Hematopoietic multipotent progenitor cell treated with erythropoietin and hydrocortisone succinate and interleukin-3 and kit ligand, for 4 days (in vitro differentiated cells): ENCODE measurements at places on chromosomes 7 and 10.

- no peak for DNase-seq
Observed at GRCh38 chr10:11074536-11075267, 57.0 kb downstream of the CELF2 start.

- DNase-seq: no peak
Observed at GRCh38 chr7:44238116-44238695, 37.4 kb downstream of the YKT6 start.

- DNase-seq: no peak
Observed at GRCh38 chr10:31147210-31147608, 115.5 kb upstream of the ZNF438 start.

DNA sequence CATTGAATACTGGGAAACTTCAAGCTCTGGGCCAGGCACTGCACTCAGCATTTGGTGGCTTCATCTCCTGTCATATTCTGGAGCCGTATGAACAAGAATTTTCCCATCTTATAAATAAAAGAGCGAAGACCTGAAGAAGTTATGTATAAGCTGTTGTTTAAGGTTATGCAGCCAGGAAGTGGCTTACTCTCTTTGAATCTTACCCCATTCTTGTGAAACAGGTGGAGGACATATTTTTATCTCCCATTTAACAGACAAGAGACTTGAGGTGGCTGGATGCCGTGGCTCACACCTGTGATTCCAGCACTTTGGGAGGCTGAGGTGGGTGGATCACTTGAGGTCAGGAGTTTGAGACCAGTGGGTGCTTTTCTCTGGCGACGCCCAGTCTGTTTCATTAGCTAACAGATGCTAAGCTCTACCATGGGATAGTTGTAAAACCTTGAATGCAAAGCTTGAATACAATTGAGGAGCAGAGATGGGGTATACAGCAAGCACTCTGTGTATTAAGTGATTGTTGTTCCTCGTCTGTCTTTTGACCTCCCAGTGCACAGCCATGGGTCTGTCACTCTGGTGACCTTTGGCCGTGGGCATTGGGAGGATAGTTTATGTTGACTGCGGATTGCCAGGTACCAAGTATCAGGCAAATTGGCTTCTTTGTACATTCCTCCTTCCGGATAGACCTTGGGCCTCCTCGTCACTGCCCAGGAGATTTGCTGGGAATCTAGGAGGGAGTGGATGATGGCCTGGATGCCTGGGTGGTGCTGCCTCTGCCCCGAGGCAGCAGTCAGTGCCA is 85.8 kb downstream of the GRK5 start:
- no peak for DNase-seq

- peak; percentile 70 for DNase-seq
Observed at GRCh38 chr7:49791088-49791741, 17.8 kb downstream of the VWC2 start.

- peak; percentile 74 for DNase-seq
Observed at GRCh38 chr10:58152673-58153263, 114.9 kb downstream of the IPMK start.
